ENCODE measurements at places on chromosomes 5 and 9.
A peak's percentile ranks its signal among the peaks of the same experiment; 100 is the strongest.

DNA sequence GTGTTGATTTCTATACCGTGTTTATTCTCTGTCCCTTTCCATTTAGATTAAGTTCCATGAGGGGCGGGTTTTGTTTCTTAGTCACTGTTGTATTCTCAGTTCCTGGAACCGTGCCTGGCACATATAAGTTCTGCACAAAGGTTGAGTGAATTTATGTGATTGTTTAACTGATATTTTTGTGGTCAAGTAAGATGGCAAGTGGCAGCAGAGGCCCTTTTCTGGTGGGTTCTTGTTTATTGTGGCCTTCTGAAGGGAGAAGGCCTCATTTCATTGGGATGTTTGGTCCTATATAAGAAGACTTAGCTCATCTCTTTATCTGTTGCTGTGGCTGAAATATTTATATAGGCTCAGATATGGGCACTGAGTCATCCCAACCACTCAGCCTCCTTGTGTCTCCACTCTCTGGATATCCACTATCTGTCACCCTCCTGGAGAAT is 262.5 kb downstream of the PSAT1 start:
- DNase-seq: no peak

DNA sequence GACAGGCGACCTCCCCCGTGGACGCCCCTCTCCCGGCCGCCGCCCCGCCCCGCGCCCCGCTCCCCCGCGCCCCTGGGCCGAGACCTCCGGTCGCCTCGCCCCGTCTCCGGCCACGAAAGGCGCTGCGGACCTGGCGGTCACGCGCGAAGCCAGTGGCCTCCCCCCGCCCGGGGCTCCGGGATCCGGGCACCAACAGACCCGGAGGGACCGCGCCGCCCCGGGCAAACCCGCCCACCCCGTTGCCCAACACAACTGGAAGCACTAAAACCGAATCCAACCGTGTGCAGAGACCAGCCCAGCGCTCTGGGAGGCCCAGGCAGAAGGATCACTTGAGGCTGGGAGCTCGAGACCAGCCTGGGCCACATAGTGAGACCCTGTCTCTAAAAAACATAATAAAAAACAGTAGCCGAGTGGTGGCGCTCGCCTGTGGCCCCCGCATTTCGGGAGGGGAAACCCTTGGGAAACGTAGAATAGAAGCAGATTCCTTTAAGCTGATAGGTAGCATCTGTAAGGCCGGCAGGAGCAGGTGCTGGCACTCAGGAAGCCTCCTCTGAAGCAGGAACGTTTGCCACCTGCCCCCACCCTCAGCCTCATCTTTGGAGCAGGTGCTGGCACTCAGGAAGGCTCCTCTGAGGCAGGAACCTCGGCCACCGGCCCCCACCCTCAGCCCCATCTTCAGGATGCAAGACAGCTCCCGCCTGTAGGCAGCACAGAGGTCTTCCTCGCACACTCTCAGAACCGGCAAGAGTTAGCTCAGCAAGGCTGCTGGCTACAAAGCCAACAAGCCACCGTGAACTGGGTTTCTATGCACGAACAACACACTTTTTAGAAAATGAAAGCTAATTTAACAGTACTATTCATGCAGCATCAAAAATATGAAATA is 4.6 kb upstream of the SLC9A3 start:
- DNase-seq: no peak

- no peak for DNase-seq
Observed at GRCh38 chr5:138979684-138980280, 104.6 kb upstream of the LRRTM2 start.

DNA sequence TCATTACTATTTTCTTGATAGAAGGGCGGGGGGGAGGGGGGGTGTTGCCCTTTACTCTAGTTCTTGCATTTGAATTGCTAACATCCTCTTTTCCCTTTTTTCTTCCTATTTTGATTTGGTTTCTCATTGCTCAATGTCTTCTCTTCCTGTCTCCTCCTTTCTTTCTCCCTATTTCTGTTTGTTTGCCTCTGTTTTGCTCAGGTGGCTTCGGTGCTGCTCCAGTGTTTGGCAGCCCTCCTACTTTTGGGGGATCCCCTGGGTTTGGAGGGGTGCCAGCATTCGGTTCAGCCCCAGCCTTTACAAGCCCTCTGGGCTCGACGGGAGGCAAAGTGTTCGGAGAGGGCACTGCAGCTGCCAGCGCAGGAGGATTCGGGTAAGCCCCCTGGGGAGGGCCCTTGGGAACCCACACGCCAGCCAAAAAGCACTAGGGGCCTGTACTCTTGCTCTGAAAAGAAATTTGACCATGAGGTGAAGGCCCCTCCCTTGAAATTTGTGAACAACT is 48.3 kb downstream of the FAM78A start:
- no peak for DNase-seq

DNA sequence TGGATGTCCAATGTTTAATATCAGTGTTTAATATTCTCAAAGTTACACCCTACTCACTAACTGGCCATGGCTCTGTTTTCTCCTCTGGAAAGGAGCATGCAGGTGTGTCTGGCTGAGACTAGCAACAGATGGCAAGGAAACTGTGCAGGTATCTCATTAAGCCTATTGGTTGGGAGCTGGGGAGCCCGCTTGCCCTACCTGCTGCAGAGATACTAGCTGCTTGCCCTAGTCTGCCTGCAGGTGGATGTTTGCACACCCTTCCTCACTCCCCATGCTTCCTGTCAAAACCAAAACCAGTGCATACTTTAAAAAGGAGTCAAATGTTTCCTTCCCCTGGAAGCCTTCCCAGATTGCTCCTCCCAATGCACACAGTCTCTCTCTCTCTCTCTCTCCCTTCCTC is 228.3 kb upstream of the RASEF start:
- no peak for DNase-seq

GRCh38 chr9:15837079-15837679 is 284.3 kb downstream of the CCDC171 start:
- DNase-seq: peak; percentile 64
